Dermis lymphatic vessel endothelial cell (primary cell): ENCODE measurements at places on chromosomes 5 and 9. TPM values are rescaled to one million over a fixed set of nuclear protein-coding genes. Genes with fewer than 3 reads are reported as not detected.

Gene NEK6
- total RNA-seq = 13.2 and 14.8 TPM in 2 replicates

Gene RAB3C
- total RNA-seq = 0.09 TPM in 1 of 2 replicates, not detected in the other

Gene PSIP1
- 33.8 and 41.0 TPM in 2 replicates for total RNA-seq

Gene DNM1
- total RNA-seq = 0.43 and 0.65 TPM in 2 replicates

Gene DOCK8
- 5.5 and 9.4 TPM in 2 replicates for total RNA-seq

Gene WNT8A
- total RNA-seq = not detected in 2 replicates

Gene TIMD4
- total RNA-seq = not detected in 2 replicates

Gene GABRA6
- not detected in 2 replicates for total RNA-seq

Gene WDR38
- not detected in 2 replicates for total RNA-seq
